PC-9 (cell line): ENCODE measurements at places on chromosomes 1 and 21. TPM values are rescaled to one million over a fixed set of nuclear protein-coding genes. Genes with fewer than 3 reads are reported as not detected.
A peak's percentile ranks its signal among the peaks of the same experiment; 100 is the strongest.

Gene ZNF648
- not detected in 2 replicates for total RNA-seq

Gene OR2AK2
- not detected in 2 replicates for total RNA-seq

- no peak for DNase-seq
These were observed 261.3 kb upstream of the CHRM3 start for GRCh38 chr1:239125027-239125426.

DNA sequence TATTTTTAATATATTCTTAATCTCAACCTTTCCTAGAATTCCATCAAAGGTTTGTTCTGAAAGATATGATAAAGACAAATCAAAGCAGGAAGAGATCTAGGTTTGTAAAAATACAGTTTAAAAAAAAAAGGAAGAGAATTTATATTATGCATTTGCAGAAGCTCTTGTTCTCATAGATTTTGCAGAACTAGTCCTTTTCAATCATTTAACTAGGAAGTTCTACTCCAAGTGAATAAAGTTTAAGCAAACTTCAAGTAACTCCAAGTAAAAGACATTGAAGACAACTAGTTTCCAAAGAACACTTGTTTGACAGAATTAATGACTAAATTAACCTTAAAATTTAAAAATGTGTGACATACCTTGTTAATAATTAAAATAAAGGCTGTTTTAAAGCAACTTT, 55.9 kb downstream of the HNRNPR start:
- DNase-seq, result no peak

GRCh38 chr1:20371411-20371810, 80.7 kb downstream of the VWA5B1 start:
- DNase-seq, result no peak

- no peak for DNase-seq
These were observed 29.2 kb downstream of the TRABD2B start for GRCh38 chr1:47967864-47968555.

GRCh38 chr21:19853709-19854575, 1144.3 kb upstream of the NCAM2 start:
- DNase-seq, result no peak

GRCh38 chr1:160466961-160467360, 56.1 kb downstream of the SLAMF6 start:
- DNase-seq, result no peak

DNA sequence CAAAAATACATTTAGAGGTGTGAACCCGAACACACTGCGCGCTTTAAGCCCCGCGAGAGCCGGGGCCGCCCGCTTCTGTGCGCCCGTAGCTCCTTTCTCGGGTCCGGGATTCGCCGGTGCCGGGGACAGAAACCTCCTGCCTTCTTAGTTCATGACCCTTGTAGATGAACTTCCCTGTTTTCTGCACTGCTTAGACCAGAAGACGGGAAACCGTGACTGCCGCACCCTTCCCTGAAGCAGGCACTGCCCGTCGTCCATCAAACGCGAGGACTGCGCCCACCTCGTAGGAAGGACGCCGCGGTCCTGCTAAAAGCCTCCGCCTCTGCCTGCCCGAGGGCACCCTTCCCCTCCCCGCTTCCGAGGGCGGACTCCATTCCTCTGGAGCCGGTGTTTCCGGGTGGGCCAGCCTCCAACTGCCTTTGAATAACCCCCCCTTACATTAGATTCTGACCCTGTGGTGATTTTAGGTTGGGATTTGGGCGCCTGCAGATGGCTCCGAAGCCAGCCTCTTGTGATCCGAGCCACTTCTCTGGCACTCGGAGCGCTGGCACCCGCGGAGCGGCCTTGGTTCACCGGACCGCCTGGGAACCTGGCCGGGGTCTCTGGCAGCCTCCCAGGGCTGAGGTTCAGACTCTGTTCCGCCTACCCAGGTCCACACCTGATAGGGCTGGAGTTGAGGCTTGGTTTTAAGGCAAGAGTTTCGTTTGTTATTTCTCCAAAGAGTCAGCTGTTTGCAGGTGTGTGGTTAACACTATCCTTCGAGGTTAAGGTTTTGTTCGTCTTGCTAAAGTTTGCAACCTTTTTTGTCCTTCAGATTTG, 1.2 kb upstream of the PTTG1IP start:
- no peak for DNase-seq

- no peak for DNase-seq
These were observed 421.7 kb upstream of the DEPDC1 start for GRCh38 chr1:68918563-68918962.

DNA sequence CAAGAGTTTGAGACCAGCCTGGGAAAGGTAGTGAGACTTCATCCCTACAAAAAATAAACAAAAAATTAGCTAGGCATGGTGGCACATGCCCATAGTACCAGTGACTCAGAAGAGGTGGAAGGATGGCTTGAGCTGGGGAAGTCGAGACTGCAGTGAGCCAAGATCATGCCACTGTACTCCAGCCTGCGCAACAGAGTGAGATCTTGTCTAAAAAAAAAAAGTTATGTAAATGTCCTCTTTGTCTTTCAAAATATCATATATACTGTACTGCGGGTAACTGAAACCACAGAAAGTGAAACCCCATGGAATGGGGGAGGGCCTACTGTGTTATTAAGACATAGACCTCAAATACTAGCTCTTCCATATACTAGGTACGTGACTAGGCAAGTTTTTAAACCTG, 20.8 kb downstream of the ACADM start:
- peak; percentile 6 for DNase-seq

- DNase-seq, result no peak
These were observed 4.7 kb upstream of the SYNJ1 start for GRCh38 chr21:32732544-32732943.

DNA sequence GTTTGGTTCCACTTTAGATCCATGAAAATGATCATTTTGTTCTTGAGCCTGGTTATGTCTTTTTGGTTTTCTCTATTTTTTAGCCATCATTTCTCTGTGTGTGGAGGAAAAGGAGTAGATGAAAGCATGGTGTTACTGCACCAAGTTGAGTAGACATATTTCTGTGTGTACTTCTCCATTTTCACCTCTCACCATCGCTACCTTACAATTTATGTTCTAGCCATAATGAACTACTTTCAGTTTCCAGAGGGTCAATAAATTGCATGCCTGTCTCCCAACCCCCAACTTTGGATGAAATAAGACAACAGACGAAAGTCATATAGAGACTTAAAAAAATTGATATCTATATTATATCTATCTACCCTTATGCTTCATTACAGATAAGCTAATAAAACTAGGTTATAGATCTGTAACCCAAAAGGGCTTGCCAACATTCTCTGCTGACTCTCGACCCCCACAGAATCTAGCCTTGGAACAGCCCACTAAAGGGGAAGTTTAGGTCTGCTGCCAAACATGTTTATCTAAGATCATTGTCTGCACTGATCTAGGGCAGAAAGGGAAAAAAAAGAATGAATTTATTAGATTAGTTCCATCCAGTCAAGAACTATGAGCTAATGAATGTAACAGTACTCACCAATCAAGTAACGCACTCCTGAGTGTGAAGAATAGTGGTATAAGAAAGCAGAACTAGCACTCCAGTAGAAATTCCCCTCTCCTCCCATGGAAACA, 7.5 kb upstream of the MAN1A2 start:
- peak; percentile 26 for DNase-seq

GRCh38 chr1:34671887-34672286, 83.0 kb upstream of the GJB5 start:
- no peak for DNase-seq
